ENCODE measurements at places on chromosomes 12 and 14. TPM values are rescaled to one million over a fixed set of nuclear protein-coding genes. Genes with fewer than 3 reads are reported as not detected.

DNA sequence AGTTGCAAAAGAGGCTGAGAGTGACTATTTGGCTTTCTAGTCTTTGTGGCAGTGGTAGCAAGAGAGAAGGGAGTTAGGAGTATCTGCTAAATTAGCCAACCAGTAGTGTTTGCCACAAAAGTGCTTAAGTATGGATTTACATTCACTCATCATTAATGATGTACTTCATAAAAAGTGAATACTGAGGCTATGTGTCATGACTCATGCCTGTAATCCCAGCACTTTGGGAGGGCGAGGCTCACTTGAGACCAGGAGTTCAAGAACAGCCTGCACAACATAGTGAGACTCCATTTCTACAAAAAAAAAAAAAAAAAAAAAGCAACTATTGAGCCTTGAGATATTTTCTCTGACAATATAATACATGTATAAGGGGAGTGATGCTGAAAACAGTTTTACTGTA, 36.8 kb downstream of the CCDC177 start:
- DNase-seq = no peak

DNA sequence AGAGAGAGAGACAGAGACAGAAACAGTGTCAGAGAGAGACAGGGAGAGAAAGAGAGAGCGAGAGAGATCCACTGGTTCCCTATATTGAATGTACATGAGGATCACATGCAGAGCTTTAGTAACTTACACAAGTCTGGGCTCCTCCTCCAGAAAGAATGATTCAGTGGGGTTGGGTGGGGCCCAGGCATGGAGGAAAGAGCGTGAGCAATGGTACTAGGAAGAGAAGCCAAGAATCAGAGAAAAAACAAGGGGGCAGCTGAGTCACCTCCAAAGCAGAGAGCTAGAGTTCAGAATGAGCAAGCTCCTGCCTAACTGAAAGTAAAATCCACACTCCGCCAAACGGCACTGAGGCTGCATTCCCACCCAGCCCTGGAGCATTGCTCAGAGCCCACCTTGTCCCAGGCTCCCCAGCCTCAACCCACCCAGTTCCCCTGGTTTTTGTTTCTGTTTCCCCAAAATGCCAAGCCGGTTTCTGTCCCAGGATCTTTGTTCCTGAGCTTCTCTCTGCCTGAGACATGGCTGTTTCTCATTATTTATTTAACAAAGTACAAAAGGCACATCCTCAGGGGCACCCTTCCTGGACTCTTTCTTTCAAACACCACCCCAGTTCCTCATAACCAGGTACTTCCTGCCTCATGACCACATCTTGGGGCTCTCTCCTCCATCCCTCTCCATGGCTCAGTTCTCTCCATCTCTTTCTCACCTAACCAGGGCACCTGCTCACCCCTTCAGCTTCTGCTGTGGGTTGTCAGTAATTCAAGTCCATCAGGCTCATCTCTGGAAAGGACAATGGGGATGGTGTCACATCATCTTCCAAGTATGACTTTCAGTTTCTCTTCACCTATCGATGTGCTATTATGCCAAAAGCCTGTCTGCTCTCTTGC, 670.3 kb upstream of the TBX3 start:
- no peak for DNase-seq

- no peak for DNase-seq
These were observed 101.1 kb downstream of the PLEKHG7 start for GRCh38 chr12:92803903-92804302.

DPF3 gene
- 1.7 TPM for total RNA-seq

RDH12 gene
- total RNA-seq = 0.29 TPM

All from K562 (cell line).